ENCODE measurements at places on chromosomes 11 and 22.

GRCh38 chr11:528166-528814 is 7.1 kb downstream of the HRAS start:
- no peak for DNase-seq

GRCh38 chr11:14773755-14774154 is 118.3 kb downstream of the CYP2R1 start:
- DNase-seq, result no peak

GRCh38 chr22:39917776-39918495 is 17.1 kb downstream of the GRAP2 start:
- no peak for DNase-seq

GRCh38 chr11:127576210-127576609 is 575.6 kb upstream of the KIRREL3 start:
- no peak for DNase-seq

GRCh38 chr22:17319546-17319945 is 49.7 kb upstream of the CECR2 start:
- no peak for DNase-seq

GRCh38 chr11:47466701-47467250 is 17.8 kb upstream of the RAPSN start:
- DNase-seq, result no peak

GRCh38 chr22:27775758-27776649 is 25.6 kb downstream of the MN1 start:
- no peak for DNase-seq

Data from stimulated activated CD4-positive, alpha-beta T cell treated with anti-CD3 and anti-CD28 coated beads, TNF-alpha, amount 100 ng/mL, for 1 hour (primary cell).